ENCODE measurements at places on chromosomes 3 and 15.

GRCh38 chr3:30606301-30607031 is at the start of gene TGFBR2:
Gene TGFBR2, plus strand, starts transcription at chr3:30606601. Its CDS starts 283 bp downstream, at chr3:30606884.
- peak; percentile 12 for DNase-seq
- no peaks in the 10 kb centered on the region for H3K27me3 ChIP-seq
- no peaks in the 10 kb centered on the region for H3K4me1 ChIP-seq
- H3K36me3 ChIP-seq = no peaks in the 10 kb centered on the region
- H3K4me3 ChIP-seq = peak within 1 kb of the TSS; percentile 13
- no peak within 1 kb of the TSS for H3K27ac ChIP-seq

- H3K4me3 ChIP-seq = no peak overlapping the region
- H3K27me3 ChIP-seq = no peaks in the 10 kb centered on the region
- no peak for DNase-seq
- H3K4me1 ChIP-seq = no peaks in the 10 kb centered on the region
Measured at GRCh38 chr15:82183121-82184031, 79.2 kb downstream of the EFL1 start.

GRCh38 chr3:140933552-140933951 is 8.1 kb upstream of the SLC25A36 start:
- no peaks in the 10 kb centered on the region for H3K36me3 ChIP-seq
- DNase-seq = no peak
- H3K4me1 ChIP-seq = no peaks in the 10 kb centered on the region

- H3K4me3 ChIP-seq = no peak overlapping the region
- H3K4me1 ChIP-seq = no peaks in the 10 kb centered on the region
- no peaks in the 10 kb centered on the region for H3K27me3 ChIP-seq
- DNase-seq = peak; percentile 14
- H3K27ac ChIP-seq = no peak overlapping the region
Measured at GRCh38 chr3:124923833-124924232, 10.7 kb downstream of the MUC13 start.

DNA sequence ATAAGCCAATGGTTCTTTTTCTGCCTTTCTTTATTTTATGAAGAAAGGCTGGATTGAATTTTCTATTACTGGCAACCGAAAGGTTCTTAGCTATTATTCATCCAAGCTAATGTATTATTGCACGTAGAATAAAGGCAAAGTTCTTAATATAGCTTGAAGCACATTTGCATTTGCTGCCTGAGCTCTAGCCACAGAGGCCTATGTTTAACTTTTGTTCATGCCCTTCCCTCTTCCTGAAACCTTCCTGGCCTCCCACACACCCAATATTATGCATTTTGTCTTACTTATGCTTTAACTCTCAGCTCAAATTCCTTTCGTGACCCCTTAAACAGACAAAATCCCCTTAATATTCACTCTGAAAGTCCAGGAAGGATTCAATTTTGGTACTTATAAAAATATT is 71.0 kb upstream of the ZNF280D start:
- H3K27ac ChIP-seq = no peak overlapping the region
- DNase-seq = no peak
- H3K36me3 ChIP-seq = no peaks in the 10 kb centered on the region

DNA sequence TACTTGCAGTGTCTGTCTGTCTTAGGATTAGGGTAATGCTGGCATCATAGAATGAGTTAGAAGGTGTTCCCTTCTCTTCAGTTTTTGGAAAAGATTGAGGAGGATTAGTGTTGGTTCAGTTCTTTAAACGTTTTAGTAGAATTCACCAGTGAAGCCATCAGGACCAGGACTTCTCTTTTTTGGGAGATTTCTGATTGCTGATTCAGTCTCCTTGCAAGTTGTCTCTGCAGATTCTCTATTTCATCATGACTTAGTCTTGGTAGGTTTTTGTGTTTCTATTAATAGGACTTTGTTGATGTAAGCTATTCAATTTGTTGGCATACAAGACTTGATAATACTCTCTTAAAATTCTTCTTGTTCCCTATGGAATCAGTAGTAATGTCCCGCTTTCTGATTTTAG is 48.9 kb downstream of the STT3B start:
- H3K27ac ChIP-seq = no peak overlapping the region
- DNase-seq = no peak
- H3K4me1 ChIP-seq = no peaks in the 10 kb centered on the region
- no peak overlapping the region for H3K4me3 ChIP-seq

DNA sequence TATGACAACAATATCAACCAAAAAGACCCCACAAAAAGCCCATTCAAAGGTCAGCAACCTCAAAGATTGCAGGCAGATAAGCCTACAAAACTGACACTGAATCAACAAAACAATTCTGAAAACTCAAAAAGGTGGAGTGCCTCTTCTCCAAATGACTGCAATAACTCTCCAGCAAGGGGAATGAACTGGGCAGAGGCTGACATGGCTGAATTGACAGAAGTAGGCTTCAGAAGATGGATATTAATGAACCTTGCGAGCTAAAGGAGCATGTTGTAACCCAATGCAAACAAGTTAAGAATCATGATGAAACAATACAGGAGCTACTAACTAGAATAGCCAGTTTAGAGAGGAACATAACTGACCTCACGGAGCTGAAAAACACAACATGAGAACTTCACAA is 20.4 kb upstream of the SLC25A38 start:
- no peaks in the 10 kb centered on the region for H3K36me3 ChIP-seq
- DNase-seq = no peak
- no peak overlapping the region for H3K4me3 ChIP-seq
- peaks cover 13% of the 10 kb centered on the region for H3K27me3 ChIP-seq
- no peaks in the 10 kb centered on the region for H3K4me1 ChIP-seq

GRCh38 chr15:40392986-40393948 is 10.7 kb downstream of the KNSTRN start:
- H3K27me3 ChIP-seq = no peaks in the 10 kb centered on the region
- H3K27ac ChIP-seq = no peak overlapping the region
- H3K4me3 ChIP-seq = no peak overlapping the region
- peaks cover 57% of the 10 kb centered on the region for H3K36me3 ChIP-seq

DNA sequence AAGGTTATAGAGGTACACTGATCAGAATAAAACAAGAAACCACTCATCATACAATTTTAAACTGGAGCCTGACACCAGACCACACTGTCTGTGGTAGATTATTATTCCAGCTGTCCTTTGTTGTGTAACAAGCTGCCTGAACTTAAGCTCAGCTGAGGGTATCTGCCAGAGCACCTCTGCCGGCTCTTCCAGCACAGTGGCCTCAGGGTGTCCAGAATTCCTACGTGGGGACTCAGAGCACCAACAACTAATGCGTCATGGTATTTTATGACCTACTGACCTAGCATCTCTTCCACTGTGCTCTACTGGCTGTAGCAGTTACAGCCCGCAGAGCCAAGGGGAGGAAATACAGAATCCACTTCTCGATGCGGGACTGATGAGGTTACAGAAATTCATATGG is 15.6 kb upstream of the RAF1 start:
- H3K36me3 ChIP-seq = no peaks in the 10 kb centered on the region
- no peaks in the 10 kb centered on the region for H3K4me1 ChIP-seq
- H3K4me3 ChIP-seq = no peak overlapping the region
- DNase-seq = no peak
- no peak overlapping the region for H3K27ac ChIP-seq

DNA sequence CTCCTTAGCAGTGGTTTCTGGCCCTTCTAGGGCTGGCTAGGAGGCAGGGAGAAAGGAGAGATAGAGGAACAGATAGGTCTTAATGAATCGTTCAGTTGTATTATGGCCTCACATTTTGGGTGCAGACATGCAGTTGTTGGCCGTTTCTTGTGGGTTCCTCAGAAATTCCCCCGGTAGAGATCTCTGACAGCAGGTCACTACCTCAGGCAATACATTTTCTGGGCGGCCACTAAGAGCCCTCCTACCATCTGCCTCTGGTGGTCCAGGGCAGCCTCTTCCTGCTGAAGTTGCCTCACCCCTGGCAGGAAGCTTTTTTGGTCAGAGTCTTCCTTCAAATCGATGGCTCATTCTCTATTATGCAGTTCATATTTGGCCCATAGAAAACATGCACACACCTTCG is 266.1 kb downstream of the SV2B start:
- peaks cover 12% of the 10 kb centered on the region for H3K27me3 ChIP-seq
- H3K36me3 ChIP-seq = no peaks in the 10 kb centered on the region
- no peak overlapping the region for H3K27ac ChIP-seq

DNA sequence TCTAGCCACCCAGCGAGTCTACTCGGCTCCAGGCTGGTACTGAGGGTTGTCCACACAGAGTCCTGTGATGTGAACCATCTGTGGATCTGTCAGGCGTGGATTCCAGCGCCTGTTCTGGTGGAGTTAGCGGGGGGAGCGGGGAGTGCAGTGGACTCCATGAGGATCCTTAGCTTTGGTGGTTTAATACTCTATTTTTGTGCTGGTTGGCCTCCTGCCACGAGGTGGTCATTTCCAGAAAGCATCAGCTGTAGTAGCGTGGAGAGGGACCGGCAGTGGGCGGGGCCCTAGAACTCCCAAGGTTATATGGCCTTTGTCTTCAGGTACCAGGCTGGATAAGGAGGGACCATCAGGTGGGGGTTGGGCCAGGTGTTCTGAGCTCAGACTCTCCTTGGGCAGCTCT is 446.5 kb downstream of the EDEM1 start:
- no peak overlapping the region for H3K4me3 ChIP-seq
- H3K27ac ChIP-seq = no peak overlapping the region
- DNase-seq = no peak
- no peaks in the 10 kb centered on the region for H3K36me3 ChIP-seq
- H3K27me3 ChIP-seq = no peaks in the 10 kb centered on the region

GRCh38 chr3:43128464-43128863 is 22.6 kb upstream of the POMGNT2 start:
- peaks cover 6% of the 10 kb centered on the region for H3K27me3 ChIP-seq
- no peak overlapping the region for H3K27ac ChIP-seq
- H3K36me3 ChIP-seq = no peaks in the 10 kb centered on the region
- H3K4me3 ChIP-seq = no peak overlapping the region

DNA sequence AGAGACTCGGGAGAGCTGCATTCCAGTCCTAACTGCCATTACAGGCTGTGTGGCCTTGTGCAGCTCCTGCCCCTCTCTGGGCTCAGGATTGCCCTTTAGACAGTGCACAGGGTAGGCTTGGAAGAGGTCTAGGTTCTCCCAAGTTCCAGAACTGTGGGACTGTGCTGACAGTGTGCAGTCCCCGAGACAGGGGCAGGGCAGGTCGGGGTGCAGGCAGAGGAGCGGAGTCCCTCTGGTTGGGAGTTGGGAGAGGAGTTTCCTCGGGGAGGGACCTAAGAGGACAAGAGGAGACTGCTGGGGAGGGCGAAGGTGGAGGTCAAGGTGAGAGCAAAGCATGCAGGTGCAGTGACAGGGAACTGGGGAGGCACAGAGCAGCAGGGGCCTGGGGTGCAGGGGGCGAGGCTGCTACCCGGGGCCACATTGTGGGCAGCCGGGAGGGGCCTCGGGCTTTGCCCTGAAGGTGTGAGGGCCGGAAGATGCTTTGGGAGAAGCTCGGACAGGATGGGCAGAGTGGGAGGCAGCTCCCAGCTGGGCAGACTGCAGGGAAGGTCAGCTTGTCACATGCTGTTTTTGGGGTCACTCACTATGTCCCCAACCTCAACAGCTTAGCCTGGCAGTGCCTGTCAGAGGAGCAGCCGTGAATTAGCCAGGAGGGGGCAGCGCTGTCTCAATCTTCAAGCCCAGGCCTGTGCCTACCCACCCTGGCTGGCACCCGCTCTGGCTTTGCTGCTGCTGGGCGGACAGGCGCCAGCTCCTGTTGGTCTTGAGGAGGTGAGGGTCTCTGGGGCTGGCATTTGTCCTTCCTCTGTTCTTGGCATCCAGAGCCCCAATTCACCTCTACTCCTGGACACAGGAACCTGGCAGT is 15.4 kb upstream of the CSPG4 start:
- H3K4me1 ChIP-seq = peaks cover 39% of the 10 kb centered on the region
- DNase-seq = no peak
- H3K27me3 ChIP-seq = peaks cover 32% of the 10 kb centered on the region
- no peak overlapping the region for H3K4me3 ChIP-seq
- H3K36me3 ChIP-seq = no peaks in the 10 kb centered on the region

GRCh38 chr15:99387421-99388168 is 136.3 kb downstream of the LRRC28 start:
- H3K27me3 ChIP-seq = no peaks in the 10 kb centered on the region
- peaks cover 8% of the 10 kb centered on the region for H3K4me1 ChIP-seq
- H3K27ac ChIP-seq = no peak overlapping the region
- no peak overlapping the region for H3K4me3 ChIP-seq
- no peaks in the 10 kb centered on the region for H3K36me3 ChIP-seq

DNA sequence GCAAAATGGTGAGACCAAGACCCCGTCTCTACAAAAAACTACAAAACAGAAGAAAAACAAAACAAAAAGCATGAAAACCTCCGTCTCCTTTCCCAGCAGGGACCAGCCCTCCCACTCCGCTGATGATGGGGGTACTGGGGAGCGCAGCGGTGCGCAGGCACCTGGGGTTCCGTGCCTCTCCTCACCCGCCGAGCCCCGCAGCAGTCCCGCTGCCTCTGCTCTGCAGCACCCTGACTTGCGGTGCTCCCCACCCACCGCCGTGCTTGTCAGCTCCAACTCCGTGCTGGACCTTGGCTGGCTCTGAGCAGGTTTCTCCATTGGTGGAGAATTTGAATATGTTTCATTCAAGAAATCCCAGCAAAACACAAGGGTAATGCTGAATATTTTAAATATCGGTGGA is 46.7 kb upstream of the ATP10A start:
- no peaks in the 10 kb centered on the region for H3K27me3 ChIP-seq
- no peak for DNase-seq
- no peaks in the 10 kb centered on the region for H3K4me1 ChIP-seq
- H3K27ac ChIP-seq = no peak overlapping the region
- no peak overlapping the region for H3K4me3 ChIP-seq
- H3K36me3 ChIP-seq = no peaks in the 10 kb centered on the region

- DNase-seq = peak; percentile 85
- H3K27me3 ChIP-seq = no peaks in the 10 kb centered on the region
- H3K4me3 ChIP-seq = peak overlapping the region; percentile 37
- H3K27ac ChIP-seq = peak overlapping the region; percentile 41
Measured at GRCh38 chr15:77944002-77944867, 133.3 kb downstream of the TBC1D2B start.

- H3K36me3 ChIP-seq = no peaks in the 10 kb centered on the region
- DNase-seq = no peak
- H3K4me3 ChIP-seq = no peak overlapping the region
- no peaks in the 10 kb centered on the region for H3K4me1 ChIP-seq
- no peaks in the 10 kb centered on the region for H3K27me3 ChIP-seq
- no peak overlapping the region for H3K27ac ChIP-seq
Measured at GRCh38 chr3:175512700-175513099, 653.6 kb downstream of the NAALADL2 start.

DNA sequence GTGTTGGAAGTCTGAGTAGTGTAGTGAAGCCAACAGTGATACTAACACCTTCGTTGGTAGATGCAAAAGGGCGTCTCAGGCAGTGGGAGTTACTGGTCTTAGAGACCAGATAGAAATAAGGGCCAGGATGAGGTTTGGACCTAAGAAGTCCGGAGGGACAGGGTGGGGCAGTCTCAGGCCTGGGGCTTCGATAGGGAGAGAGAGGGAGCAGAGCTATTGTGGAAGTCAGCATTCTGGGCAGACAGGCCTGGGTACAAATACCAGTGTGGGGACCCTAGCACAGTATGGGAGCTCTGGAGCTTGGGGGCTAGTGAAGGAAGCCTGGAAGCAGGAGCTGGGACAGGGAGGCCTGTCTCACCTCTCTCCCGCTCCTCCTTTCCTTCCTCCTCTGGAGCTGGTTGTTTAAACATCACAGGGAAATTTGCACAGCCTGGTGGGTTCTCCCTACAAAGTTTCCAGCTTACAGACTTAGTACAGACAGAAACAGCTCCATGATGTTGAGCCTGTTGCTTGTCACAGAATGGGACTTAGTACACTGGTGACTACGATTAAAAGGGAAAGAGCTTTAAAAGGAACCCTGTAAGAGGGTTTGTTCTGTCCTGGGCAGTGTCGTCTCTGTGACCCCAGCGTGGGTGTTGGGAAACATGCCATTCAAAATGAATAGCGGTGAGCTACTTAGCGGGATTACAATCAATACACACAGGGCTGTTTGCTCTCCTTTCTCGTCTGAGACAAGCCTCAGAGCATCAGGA is 76.4 kb upstream of the TNFAIP8L3 start:
- no peak for DNase-seq
- no peak overlapping the region for H3K4me3 ChIP-seq
- no peak overlapping the region for H3K27ac ChIP-seq
- H3K27me3 ChIP-seq = no peaks in the 10 kb centered on the region
